ENCODE measurements at places on chromosomes 3 and 15. TPM values are rescaled to one million over a fixed set of nuclear protein-coding genes. Genes with fewer than 3 reads are reported as not detected.

The TMEM87A gene
- total RNA-seq, result 54.2 TPM

The RBMS3 gene
- 58.6 TPM for total RNA-seq

The ZNF35 gene
- total RNA-seq, result 11.2 TPM

The GTPBP8 gene
- 31.4 TPM for total RNA-seq

The TRIM42 gene
- not detected for total RNA-seq

The PLCH1 gene
- total RNA-seq, result under 0.01 TPM

The HEMK1 gene
- 12.7 TPM for total RNA-seq

The COX5A gene
- 41.9 TPM for total RNA-seq

The CFAP100 gene
- not detected for total RNA-seq

The ZBTB47 gene
- 32.1 TPM for total RNA-seq

DNA sequence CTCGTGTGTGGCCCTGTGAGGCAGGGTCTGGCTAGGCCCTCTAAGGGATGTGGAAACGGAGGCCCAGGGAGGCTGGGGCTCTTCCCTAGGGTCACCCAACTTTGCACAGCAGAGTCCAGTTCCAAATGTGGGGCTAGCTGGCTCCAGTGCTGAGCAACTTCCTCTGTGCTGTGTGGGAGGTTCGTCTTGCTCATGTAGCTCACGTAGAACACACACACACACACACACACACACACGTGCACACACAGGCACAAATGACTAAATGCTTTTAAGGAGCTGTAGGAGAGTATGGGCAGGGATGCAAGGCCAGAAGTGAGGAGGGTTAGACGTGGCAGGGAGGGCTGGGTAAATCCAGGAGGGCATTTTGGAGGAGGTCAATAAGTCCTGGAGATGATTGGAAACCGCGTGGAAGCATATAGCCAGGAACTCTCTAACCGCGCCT is 213.8 kb downstream of the RPLP1 start:
- no peaks in the 10 kb centered on the region for H3K4me1 ChIP-seq
- no peaks in the 10 kb centered on the region for H3K27me3 ChIP-seq
- H3K36me3 ChIP-seq, result no peaks in the 10 kb centered on the region
- H3K27ac ChIP-seq, result no peak overlapping the region
- peak; percentile 65 for DNase-seq

GRCh38 chr3:197238842-197239241 is 59.6 kb downstream of the DLG1 start:
- no peaks in the 10 kb centered on the region for H3K4me1 ChIP-seq
- H3K27me3 ChIP-seq, result no peaks in the 10 kb centered on the region
- no peak overlapping the region for H3K4me3 ChIP-seq
- H3K36me3 ChIP-seq, result no peaks in the 10 kb centered on the region
- H3K27ac ChIP-seq, result no peak overlapping the region

GRCh38 chr3:48180021-48180420 is 8.2 kb downstream of the CDC25A start:
- DNase-seq, result no peak
- no peak overlapping the region for H3K4me3 ChIP-seq
- H3K27ac ChIP-seq, result no peak overlapping the region
- H3K36me3 ChIP-seq, result peaks cover 5% of the 10 kb centered on the region

DNA sequence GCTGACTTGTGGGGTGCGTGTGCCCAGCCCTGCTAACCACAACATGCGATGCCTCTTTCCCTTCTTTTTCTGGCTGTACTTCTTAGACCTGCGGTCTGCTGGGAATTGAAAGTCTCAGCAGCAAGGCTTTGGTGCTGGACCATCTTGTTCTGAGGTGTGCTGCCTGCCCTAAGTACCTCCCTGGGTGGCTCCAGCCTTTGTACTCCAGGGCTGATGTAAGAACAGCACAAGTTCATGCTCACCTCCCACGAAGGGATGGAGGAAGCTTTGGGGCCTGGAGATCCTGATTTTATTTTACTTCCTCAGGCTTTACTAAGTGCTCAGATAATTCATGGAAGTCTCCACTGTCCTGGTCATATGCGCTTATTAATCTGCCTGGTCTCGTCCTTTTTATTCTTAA is 28.9 kb downstream of the FAM43A start:
- H3K27ac ChIP-seq, result no peak overlapping the region
- H3K4me3 ChIP-seq, result no peak overlapping the region
- H3K4me1 ChIP-seq, result no peaks in the 10 kb centered on the region
- no peaks in the 10 kb centered on the region for H3K27me3 ChIP-seq
- no peaks in the 10 kb centered on the region for H3K36me3 ChIP-seq

- no peaks in the 10 kb centered on the region for H3K36me3 ChIP-seq
- H3K27me3 ChIP-seq, result no peaks in the 10 kb centered on the region
- no peak for DNase-seq
- no peaks in the 10 kb centered on the region for H3K4me1 ChIP-seq
These were observed 213.3 kb downstream of the GRM7 start for GRCh38 chr3:7074217-7074616.

DNA sequence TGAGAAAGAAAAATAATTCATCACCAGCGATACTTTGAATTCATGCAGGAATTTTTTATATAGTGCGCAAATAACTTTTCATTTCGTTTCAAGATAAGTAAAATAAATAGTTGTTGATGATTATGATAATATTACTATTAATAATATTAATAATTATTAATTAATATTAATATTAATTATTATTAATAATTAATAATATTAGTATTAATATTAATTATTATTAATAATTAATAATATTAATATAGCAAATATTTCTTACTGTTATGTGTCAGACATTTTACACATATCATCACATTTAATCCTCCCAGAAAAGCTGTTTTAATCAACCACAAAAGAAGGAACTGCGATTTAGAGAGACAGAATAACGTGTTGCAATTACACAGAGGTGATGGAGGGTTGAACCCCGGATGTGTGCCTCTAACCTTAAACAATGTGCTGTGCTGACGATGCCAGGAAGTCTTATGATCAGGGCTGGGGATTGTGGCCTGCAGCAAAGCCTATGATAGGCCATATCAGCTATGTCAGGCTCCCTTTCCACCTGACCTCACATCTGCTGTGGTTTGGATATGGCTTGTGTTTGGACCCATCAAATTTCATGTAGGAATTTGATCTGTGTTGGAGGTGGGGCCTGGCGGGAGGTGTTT is 263.5 kb upstream of the NR2F2 start:
- no peaks in the 10 kb centered on the region for H3K27me3 ChIP-seq
- peak; percentile 4 for DNase-seq
- H3K4me3 ChIP-seq, result no peak overlapping the region
- H3K27ac ChIP-seq, result no peak overlapping the region
- no peaks in the 10 kb centered on the region for H3K36me3 ChIP-seq
- H3K4me1 ChIP-seq, result no peaks in the 10 kb centered on the region

GRCh38 chr15:39054128-39054732 is 489.6 kb upstream of the RASGRP1 start:
- H3K27ac ChIP-seq, result no peak overlapping the region
- no peak overlapping the region for H3K4me3 ChIP-seq
- H3K27me3 ChIP-seq, result no peaks in the 10 kb centered on the region
- no peaks in the 10 kb centered on the region for H3K4me1 ChIP-seq
- H3K36me3 ChIP-seq, result no peaks in the 10 kb centered on the region

- no peaks in the 10 kb centered on the region for H3K27me3 ChIP-seq
- peak overlapping the region; percentile 29 for H3K4me3 ChIP-seq
- no peak overlapping the region for H3K27ac ChIP-seq
These were observed 27.6 kb upstream of the RAB7A start for GRCh38 chr3:128698211-128699047.

DNA sequence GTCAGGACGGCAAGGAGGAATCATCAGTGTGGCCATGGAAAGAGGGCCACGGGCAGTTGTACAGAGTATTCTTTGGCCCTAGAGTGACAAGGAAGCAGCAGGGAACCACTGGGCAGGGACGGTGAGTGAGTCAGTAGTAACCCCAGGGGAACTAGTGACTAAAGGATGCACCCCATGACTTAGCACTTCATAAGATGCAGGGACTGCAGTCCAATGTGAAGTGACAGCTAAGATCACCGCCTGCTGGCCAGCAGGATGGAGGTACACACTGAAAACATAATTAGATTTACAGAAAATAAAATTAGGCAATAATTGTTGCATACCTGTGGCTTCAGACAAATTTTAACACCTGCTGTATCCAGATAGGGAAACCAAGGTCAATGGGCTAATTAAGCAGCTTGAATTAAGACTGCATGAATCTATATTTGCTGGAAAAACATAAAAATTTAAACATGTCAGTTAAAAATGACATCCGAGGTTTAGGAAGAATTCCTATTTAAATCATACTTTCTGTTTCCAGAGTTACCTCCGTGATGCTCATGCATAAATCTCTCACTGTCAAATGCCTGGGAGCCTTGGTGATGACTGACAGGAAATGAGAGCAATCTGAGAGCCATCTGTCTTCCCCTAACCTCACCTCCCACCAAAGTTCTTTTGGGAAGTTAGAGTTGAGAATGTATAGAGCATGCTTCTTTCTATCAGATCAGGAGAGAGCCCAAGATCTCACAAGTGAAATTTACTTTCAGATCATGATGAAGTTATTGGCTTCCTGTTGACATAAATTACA is 56.5 kb downstream of the DCLK3 start:
- H3K4me1 ChIP-seq, result no peaks in the 10 kb centered on the region
- H3K27ac ChIP-seq, result no peak overlapping the region
- DNase-seq, result peak; percentile 35

GRCh38 chr15:87326269-87326668 is 930.3 kb downstream of the NTRK3 start:
- DNase-seq, result no peak
- no peak overlapping the region for H3K4me3 ChIP-seq
- no peak overlapping the region for H3K27ac ChIP-seq
- no peaks in the 10 kb centered on the region for H3K4me1 ChIP-seq

GRCh38 chr15:95584088-95584487 is 746.4 kb upstream of the NR2F2 start:
- no peak overlapping the region for H3K27ac ChIP-seq
- no peaks in the 10 kb centered on the region for H3K4me1 ChIP-seq
- H3K27me3 ChIP-seq, result no peaks in the 10 kb centered on the region
- DNase-seq, result no peak

- H3K27me3 ChIP-seq, result no peaks in the 10 kb centered on the region
- no peak for DNase-seq
- no peaks in the 10 kb centered on the region for H3K4me1 ChIP-seq
These were observed 45.0 kb upstream of the CD96 start for GRCh38 chr3:111496894-111497559.

GRCh38 chr3:188740010-188740409 is 431.8 kb upstream of the TPRG1 start:
- H3K4me1 ChIP-seq, result no peaks in the 10 kb centered on the region
- H3K36me3 ChIP-seq, result no peaks in the 10 kb centered on the region
- no peak overlapping the region for H3K27ac ChIP-seq
- no peak overlapping the region for H3K4me3 ChIP-seq
- no peak for DNase-seq

DNA sequence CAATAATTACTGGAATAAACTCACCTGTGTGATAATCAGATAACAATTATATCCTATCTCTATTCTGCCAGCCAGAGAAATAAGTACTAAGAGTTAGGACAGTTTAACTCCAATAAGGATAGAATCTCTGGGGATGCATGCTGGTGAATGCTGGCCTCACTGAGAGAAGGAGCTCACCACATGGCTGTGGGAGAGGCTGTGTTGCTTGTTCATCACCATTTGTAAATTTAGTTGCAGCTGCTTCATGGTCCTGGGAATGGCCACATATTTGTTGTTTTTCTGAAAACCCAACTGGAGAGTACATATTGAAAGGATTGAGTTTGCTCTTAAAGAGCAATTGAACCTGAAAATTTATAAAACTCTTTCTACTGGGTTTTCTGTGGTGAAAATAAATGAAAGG is 207.3 kb downstream of the NECTIN3 start:
- no peaks in the 10 kb centered on the region for H3K36me3 ChIP-seq
- H3K27me3 ChIP-seq, result no peaks in the 10 kb centered on the region
- DNase-seq, result no peak

DNA sequence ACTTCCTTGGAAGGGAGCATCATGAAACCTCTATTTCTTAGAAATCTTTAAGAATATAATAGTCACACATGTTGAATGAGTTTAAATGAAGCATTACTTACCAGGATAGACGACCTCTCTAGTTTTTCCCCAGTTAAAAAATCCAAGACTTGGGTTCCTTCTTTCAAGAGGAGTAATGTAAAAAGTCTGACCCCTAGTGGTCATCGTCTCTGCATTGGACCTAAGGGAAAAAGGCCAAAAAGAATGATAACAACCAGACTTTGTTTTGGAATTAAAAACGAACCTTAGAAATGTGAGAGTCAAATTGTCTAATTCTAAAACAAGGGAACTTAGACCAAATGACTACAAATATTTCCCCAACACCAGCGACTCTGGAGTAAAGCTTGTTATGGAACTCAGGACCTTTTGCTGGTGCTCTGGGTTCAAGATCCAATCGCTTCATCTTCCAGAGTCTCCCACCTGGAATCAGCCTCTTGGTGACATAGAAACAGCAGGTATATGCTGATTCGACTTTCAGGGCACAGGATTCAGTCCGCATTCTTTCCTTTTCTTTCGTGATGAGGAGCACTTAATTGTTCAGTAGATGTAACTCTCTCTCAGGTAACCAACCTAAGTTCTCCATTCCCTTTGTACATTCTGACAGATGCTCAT is 214.8 kb upstream of the TPRG1 start:
- no peaks in the 10 kb centered on the region for H3K36me3 ChIP-seq
- DNase-seq, result peak; percentile 85
- H3K4me1 ChIP-seq, result peaks cover 4% of the 10 kb centered on the region
- H3K4me3 ChIP-seq, result no peak overlapping the region
- H3K27me3 ChIP-seq, result no peaks in the 10 kb centered on the region

GRCh38 chr3:184358124-184358767 is 3.2 kb downstream of the CLCN2 start:
- peaks cover 6% of the 10 kb centered on the region for H3K4me1 ChIP-seq
- peaks cover 2% of the 10 kb centered on the region for H3K36me3 ChIP-seq
- no peak for DNase-seq
- no peak overlapping the region for H3K27ac ChIP-seq

DNA sequence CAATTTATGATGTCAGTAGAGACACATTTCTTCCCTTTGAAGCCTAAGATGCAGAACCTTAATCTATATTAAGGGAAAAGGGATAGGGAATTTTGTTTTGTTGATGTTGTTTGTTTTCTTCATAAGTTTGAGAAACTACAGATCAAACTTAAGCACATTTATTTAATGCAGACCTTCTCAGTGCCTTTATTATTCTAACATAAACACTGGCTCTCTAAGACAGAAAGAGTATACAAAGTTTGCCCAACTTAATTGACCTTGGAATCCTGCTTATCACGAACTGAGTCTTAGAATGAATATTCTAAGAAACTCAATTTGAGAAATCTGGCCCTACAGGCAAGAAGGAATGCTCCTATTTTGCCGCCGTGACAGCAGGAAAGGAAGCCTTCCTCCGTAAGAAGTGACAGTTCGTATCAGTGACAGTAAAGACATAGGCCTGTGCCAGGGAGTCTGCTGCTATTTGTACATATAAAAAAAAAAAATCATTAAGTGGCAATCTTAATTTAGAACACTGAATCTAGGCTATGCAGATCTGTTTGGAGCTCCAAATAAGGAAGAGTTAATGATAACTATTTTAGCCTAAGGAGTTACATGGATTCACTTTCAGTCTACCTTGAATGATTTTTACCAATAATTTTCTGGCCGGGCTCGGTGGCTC is 8.8 kb upstream of the IMPG2 start:
- H3K27me3 ChIP-seq, result no peaks in the 10 kb centered on the region
- H3K4me1 ChIP-seq, result no peaks in the 10 kb centered on the region
- no peaks in the 10 kb centered on the region for H3K36me3 ChIP-seq

GRCh38 chr15:69767191-69767590 is 314.6 kb downstream of the RPLP1 start:
- no peaks in the 10 kb centered on the region for H3K36me3 ChIP-seq
- no peak overlapping the region for H3K4me3 ChIP-seq
- peaks cover 2% of the 10 kb centered on the region for H3K27me3 ChIP-seq
- no peak for DNase-seq
